ENCODE measurements at places on chromosomes 6 and 20. TPM values are rescaled to one million over a fixed set of nuclear protein-coding genes. Genes with fewer than 3 reads are reported as not detected.

The GLP1R gene
- total RNA-seq, result not detected

The TTLL9 gene
- 0.41 TPM for total RNA-seq

The PROKR2 gene
- total RNA-seq, result not detected

The AURKA gene
- total RNA-seq, result 14.8 TPM

The GRM4 gene
- total RNA-seq, result 0.34 TPM

The RAB32 gene
- 75.7 TPM for total RNA-seq

The BNIP5 gene
- not detected for total RNA-seq

The KCNK5 gene
- total RNA-seq, result 0.14 TPM

The C6orf163 gene
- total RNA-seq, result 1.6 TPM

The TOMM6 gene
- total RNA-seq, result 159 TPM

The ADRM1 gene
- 125 TPM for total RNA-seq

The SLC26A8 gene
- not detected for total RNA-seq

The SIRPB2 gene
- not detected for total RNA-seq

The DSP gene
- total RNA-seq, result 468 TPM

The RIMS4 gene
- 0.53 TPM for total RNA-seq

The DEFB132 gene
- not detected for total RNA-seq

The ZC2HC1B gene
- total RNA-seq, result not detected

The RFX6 gene
- total RNA-seq, result not detected

The NKX2-2 gene
- not detected for total RNA-seq

The SLC35D3 gene
- total RNA-seq, result not detected

The RBBP8NL gene
- 0.14 TPM for total RNA-seq

The TREM2 gene
- not detected for total RNA-seq
